Adipocyte (in vitro differentiated cells): ENCODE measurements at places on chromosomes 16 and 17.
A peak's percentile ranks its signal among the peaks of the same experiment; 100 is the strongest.

GRCh38 chr17:44830359-44831288, 537 bp upstream of the GJC1 start:
- DNase-seq, result peak; percentile 66

DNA sequence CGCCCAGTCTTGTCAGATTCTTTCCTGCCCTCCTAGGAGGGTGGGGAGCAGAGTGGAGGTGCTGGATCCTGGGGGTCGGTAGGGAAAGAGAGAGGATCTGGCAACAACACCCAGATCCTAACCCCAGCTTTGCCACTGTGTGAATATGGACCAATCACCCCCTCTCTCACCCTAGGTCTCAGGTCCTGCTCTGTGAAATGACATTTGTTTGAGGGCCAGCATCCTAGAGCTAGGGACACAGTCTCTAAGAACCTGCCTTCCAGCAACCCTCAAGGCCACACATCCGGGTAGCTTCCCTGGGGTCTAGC, 28.4 kb upstream of the MAP3K14 start:
- no peak for DNase-seq

DNA sequence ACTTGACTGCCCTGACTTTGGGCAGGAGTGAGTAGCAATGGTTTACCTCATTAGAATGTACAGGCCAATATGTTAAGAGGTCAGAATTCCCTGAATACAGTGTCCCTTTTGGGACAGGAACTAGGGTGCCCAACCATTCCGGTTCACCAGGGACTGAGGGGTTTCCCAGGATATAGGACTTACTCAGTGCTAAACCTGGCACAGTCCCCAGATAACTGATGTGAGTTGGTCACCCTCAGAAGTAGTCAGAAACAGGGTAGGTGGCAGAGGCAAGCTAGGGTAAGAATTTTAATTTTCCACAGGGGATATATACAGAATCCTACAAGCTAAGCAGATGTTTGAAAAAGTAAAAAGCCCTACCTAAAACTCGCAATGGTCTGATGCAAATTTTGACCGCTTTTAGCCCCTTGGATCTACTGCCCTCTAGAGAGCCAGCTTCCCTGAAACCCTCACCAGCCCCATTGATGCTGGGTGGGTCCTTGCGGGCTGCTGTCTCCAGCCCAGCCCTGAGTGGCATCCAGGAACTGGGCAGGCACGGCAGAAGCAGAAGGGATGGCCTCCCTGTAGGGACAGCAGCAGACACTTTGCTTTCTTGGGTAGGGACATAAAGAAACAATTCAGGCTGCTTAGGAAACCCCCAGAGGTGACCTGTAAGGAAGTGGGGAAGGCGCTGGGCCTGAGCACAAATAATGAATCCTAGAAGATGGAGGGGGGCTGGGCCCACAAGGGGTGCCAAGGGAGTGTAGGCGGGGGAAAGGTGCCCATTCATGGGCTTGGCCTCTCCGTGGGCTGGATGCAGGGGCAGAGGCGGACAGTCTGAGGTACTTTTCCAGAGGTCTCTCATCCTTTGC, 434.8 kb downstream of the SLC39A11 start:
- DNase-seq, result no peak

- DNase-seq, result no peak
These were observed 622.1 kb upstream of the CDH5 start for GRCh38 chr16:65744401-65744800.

GRCh38 chr16:54287131-54288029, 793 bp upstream of the IRX3 start:
- DNase-seq, result peak; percentile 41

GRCh38 chr17:80807882-80808281, 183.8 kb upstream of the CHMP6 start:
- DNase-seq, result no peak

DNA sequence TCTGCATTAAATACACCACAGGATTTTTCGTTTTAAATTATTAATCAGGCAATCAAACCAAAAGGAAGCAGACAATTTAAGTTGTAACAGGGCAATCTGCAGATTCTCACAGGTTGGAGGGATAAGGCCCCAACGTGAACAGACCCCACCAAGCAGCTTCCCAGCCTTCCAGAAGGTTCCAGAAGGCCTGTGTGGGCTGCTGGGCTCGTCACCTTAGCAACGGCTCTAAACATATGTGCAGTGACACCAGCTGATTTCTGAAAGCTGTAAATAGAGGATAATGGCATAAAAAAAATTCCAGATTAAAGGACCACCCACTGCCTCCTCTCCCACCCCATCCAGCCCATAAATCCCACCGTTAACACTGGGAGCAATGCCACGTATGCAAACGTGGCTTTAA, 123.8 kb downstream of the ZNF778 start:
- DNase-seq, result no peak

DNA sequence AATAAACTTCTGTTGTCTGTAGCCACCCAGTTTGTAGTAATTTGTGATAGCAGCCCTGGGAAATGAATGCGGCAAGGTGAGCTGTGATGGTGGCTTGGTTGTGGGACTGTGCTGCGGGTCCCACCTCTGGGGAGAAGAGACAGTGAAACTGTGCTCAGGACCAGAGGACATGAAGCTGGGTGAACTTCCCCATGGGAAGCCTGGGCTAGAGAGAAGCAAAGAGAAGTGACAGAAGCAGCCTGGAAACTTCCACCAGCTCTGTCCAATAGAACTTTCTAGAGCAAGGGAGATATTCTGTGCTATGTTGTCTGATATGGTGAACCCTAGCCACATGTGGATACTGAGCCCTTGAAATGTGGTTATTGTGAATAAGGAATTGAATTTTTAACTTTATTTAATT, 51.5 kb upstream of the EMP2 start:
- DNase-seq, result no peak

- peak; percentile 81 for DNase-seq
These were observed 16.0 kb downstream of the DCUN1D3 start for GRCh38 chr16:20884240-20884556.

DNA sequence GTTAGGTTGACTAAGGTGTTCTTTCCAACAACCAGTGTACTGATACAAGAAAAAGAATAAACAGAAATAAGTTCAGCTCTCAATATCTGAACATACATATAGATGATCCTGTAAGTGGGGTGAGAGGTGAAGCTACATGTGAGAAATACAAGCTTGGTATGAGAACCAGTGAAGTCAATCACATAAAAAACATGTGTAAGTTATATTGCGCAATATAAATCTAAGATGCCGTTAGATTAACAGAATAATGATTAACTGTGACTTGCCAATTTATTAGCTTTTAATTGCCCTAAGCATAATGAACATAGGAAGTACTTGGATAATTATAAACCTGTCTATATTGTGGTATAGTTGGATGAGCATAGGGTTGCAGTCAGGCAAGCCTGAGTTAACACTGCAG, 1597.1 kb upstream of the GOT2 start:
- DNase-seq, result no peak

DNA sequence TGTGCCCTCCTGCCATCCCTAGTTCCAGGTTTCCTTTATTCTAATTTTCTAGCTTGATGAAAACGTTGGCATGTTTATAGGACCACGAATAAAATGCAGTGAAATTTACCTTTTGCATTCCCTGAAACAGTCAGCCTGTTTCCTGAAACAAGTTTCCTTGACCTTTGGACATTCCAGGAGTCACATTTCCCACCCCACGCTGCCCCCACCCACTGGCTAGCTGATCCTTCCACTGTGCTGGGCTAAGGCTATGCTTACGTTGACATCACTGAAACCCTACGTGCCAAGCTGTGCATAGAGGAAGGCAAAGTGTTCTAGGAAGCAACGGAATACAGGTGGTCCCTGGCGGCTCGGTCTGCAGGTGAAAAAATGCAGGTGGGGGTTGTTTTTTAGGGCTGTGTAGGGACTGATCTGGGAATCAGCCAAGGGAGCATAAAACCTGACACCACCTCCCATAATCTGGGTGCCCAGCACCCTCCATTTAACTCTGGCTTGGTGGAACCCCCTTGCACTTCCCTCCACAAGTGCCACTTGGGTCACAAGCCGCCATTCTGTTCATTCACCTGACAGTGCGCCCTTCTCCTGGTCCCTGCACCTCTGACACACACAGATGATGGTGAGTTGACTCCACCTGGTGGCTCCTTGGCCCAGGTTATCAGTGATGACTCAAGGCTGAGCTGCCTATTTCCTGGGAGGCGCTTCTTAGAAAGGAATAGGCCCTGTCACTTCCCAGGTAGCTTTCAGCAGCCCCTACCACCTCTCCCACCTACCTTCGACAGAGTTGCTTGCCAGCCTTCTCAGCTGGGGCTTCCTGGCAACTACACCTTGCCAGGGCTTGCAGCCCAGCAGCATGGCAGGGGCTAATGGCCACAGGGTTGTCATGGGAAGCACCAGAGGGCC, 83.7 kb downstream of the N4BP1 start:
- no peak for DNase-seq

DNA sequence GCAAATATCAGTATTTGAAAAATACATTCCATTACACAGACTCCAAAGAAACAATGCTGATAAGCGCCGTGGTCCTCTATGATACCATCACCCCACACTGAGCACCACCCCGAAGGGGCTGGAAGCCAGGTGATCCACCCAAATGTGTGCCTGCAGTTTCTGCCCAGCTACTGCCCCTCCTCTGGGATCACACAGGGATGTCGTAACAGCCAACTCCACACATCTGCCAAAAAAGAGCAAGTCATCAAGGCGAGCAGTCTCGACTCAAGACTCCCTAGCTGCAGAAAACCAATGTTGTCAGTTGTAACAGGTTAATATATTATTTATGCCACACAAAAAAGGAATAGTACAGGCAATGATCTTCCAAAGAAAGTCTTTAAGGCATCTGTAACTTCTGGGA, 21.0 kb downstream of the CYB5D2 start:
- peak; percentile 74 for DNase-seq

- peak; percentile 60 for DNase-seq
These were observed 256.9 kb downstream of the C16orf95 start for GRCh38 chr16:87060034-87060986.

DNA sequence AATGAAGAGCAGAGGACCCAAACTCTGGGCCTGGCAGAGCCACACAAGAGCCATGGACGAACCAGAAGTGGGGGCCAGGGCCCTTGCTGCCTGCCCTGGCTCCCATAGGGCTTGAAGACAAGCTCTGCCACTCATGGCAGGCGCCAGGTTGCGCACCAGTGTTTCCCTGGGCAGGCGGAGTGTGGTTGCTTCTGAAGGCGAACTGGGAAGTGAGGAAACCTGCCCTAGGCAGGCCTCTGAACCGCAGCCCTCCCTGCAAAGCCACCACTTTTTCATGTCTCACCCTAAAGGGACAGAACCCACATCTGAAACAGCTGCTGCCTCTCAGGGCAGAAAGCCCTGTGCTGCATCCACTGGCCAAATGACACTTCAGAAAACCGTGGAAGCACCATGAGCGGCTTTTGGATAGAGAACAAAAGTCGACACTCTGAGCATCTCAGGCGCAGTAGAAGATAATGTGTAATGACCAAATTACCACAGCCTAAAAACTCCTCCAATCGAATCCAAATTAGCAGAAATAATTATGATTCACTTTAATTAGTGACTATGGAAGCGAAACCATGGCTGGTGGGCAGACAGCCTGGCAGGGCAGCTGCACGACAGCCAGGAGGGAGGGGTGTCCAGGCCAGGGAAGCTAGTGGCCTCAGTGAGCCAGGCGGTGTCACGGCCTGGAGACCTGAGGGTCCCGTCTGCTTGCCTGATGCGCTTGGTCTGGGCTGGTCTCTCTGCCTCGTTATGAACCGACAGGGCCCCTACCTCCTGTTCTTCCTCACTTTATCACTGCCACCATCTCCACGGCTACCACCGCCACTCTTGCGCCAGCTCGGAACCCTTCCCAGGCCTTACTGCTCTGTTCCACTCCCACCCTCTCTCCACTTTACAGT, 59.1 kb downstream of the PRMT7 start:
- no peak for DNase-seq

GRCh38 chr17:41773190-41773588, 13.3 kb downstream of the JUP start:
- DNase-seq, result peak; percentile 66

- no peak for DNase-seq
These were observed 33.3 kb downstream of the STAT5A start for GRCh38 chr17:42321555-42321954.

DNA sequence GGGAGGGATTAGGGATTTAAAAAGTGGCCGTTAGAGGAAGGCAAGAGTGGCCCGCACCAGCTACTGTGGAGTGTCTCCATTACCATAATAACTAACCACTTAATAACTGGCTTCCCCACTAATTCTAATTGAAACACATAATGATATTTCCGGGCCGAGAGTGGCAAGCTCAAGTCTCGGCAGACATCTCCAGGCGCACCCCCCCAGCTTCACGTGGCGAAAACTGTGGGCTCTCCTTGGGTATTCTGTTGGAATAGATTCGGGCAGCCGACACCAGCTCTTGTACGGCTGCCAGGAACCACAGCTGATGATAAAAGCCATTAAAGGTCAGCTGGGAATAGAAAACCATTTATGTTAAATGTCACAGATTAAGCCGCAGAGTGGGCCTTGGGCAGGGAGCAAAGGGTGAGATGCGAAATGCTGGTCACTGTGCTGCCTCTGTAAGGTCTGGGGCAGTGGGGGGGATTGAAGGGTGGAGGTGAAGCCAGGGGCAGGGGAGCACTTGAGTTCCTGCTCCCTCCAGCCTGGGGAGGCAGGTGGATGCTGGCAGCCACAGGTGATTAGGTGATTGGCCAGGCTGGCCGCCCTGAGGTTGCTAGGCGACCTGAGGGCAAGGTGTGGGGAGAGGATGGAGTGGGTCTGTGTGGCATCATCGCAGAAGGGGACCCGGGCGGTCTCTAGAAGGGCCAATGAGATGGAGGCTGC, 115.6 kb upstream of the SDK2 start:
- DNase-seq, result no peak

- DNase-seq, result no peak
These were observed 37.4 kb downstream of the NLRC5 start for GRCh38 chr16:57026778-57027062.

DNA sequence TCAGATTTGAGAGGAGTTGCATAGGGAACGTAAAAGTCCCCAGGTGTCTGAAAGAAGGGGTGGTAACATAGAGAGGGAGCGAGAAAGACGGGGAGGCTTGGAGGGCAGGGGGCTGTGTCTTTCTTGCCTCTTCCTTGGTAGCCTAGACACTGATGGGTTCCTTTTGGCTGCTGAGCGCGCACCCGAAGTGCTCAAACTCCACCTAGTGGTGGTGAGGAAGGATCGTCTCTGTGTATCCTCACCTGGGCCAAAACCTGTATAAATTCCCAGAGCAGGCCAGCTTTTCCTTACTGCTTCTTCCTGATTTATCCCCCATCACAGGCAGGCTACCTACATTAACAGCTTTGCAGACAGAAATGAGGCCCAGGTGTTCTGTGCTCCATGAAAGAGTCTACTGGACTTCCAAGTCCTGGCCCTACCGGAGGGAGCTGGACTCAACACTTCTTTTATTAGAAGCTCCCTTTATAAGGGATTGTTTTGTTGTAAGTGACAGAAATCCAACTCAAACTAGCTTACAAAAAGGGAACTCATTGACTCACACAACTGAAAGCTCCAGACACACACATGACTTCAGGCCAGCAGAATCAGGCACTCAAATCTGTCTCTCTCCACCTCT, 5.5 kb upstream of the SLC25A35 start:
- peak; percentile 86 for DNase-seq
